ENCODE measurements at places on chromosomes 2 and 18.

DNA sequence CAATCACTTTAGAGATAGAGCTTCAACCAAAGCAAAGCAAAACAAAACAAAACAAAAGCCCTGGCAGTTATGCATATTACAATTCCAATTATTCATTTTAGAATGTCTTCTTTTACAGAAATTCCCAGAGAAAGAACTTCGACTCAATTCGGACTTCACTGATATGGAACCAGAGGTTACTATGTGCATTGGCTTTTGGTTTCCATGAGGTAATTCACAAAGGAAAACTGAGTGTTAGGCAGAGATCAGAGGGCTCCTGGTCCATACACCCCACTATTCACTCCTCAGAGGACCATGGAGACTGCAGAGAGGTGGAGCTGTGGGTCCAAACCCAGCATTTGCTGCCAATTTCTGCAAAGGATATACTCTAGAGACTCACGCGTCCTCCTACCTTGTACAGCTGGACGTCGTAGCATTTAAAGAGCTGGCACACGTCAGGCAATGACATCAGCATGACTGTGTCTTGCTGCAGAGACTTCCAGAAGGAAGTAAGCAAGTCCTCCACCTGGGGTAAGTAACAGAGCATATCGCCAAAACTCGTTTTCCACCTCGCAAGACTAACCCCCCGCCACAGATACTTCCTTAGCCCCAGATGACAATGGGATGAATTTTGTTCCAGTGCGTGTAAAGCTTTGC lies 31.3 kb upstream of the CREG2 start:
- DNase-seq: no peak

DNA sequence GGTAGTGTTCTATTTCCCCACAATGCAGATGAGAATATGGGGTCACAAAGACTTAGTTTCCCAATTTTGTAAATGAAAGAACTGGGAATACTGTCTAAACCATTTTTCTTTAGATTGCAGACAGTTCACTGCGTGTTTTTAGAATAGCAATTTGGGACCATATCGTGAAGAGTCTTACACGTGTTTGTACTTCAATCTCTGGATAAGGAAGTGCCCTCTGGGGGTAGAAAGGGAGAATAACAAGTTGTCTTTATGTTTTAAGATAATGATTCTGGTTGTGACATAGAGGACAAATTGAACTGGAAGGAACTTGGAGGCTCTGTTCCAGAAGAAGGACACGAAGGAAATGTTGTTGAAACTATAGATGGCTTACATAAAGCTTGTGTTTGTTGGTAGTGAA lies 457.7 kb downstream of the CBLN2 start:
- DNase-seq: no peak

DNA sequence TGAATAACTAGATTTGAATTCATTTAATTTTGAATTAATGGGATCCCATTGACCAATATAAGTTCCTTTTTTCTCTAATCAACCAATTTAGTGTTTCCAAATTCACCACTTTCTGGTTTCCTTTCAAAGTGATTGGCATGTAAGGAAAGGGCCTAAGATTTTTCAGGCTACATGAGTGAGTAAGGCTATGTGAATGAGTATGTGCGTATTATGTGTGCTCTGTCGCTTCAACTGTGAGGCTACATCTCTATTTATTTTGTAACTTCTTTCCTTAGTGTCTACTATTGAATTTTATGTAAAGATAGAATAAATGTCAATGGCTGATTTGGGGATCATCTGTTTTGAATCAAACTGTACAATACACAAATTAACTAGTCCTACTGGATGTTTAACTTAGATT lies 110.6 kb downstream of the ABCA12 start:
- no peak for DNase-seq

- no peak for DNase-seq
These were observed 385.9 kb downstream of the TNS1 start for GRCh38 chr2:217616936-217617335.

GRCh38 chr2:74894272-74894981 lies 60.5 kb downstream of the HK2 start:
- DNase-seq: no peak

- DNase-seq: no peak
These were observed 93.9 kb downstream of the ACVR1 start for GRCh38 chr2:157782057-157782845.

GRCh38 chr2:154814856-154815255 lies 116.4 kb downstream of the KCNJ3 start:
- DNase-seq: no peak

DNA sequence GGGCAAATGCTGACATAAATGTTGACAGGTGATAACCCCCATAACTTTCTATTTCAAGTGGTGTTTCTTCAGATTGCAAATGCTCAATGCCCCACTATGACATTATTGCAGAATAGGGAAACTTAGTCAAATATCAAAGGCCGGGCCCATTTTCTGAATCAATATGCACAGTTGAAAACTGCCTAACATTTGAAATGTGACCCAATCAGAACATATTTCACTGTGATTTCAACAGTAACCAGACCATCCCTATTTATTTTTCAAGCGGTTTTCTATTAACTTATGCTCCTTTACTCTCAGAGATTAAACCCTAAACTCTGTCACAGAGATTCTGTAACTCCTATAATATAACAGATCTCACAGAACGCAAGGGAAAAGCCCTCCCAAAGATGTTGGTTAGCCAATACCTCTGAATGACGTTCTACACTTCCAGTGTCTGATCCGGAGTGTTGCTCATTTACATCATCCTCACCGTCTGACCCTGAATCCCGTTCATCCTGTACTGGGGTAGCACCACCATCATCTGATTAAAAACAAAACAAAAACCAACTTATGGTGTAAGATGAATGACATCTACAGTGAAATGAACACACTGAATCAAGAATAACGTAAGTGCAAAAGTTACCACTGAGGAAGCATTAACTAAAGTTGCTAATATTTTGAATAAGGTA lies 2.9 kb downstream of the IWS1 start:
- no peak for DNase-seq

- no peak for DNase-seq
These were observed 315.2 kb downstream of the TDRD15 start for GRCh38 chr2:21438949-21439348.

DNA sequence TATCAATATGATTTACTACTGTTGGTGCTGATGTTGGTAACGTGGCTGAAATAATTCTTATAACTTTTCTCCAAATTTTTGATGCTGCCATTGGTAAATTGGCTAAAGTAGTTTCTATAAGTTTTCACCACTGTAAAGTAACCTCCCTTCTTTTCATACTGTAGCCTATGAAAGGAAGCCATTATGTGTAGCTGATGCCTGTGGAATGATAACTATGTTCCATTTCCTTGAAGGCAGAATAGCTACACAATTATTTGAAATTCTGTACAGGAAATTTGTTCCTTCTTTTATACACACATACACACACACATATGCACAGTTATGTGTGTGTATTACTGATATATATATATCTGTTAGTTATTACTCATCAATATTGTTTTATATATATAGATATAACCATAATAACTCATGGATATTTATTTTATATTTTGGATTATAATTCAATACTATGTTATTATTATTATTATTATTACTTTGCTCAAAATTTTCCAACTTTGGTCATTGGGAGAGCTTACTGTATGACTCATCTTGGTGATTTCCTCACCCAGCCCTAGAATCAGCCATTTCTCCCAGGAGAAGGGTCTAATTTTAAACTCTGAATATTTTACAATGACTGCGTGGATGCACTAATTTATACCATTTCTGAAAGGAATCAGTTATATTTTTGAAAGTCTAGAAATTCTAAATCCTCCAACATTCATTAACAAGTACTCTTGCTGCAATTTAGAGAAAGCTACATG lies 1677.7 kb downstream of the SUCLG1 start:
- no peak for DNase-seq

GRCh38 chr2:64114063-64114911 lies 29.9 kb downstream of the PELI1 start:
- DNase-seq: no peak

- DNase-seq: no peak
These were observed 216.5 kb downstream of the CDCA7 start for GRCh38 chr2:173571021-173571821.

DNA sequence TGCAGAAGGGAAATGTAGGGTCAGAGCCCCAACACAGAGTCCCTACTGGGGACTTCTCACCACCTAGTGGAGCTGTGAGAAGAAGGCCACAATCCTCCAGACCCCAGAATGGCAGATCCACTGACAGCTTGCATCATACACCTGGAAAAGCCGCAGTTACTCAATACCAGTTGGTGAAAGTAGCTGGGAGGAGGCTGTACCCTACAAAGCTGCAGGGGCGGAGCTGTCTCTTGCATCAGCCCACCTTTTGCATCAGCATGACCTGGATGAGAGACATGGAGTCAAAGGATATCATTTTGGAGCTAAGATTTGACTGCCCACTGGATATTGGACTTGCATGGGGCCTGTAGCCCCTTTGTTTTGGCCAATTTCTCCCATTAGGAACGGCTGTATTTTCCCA lies 237.3 kb downstream of the CALCRL start:
- DNase-seq: no peak

- no peak for DNase-seq
These were observed 3.6 kb downstream of the LGALSL start for GRCh38 chr2:64457524-64457923.

DNA sequence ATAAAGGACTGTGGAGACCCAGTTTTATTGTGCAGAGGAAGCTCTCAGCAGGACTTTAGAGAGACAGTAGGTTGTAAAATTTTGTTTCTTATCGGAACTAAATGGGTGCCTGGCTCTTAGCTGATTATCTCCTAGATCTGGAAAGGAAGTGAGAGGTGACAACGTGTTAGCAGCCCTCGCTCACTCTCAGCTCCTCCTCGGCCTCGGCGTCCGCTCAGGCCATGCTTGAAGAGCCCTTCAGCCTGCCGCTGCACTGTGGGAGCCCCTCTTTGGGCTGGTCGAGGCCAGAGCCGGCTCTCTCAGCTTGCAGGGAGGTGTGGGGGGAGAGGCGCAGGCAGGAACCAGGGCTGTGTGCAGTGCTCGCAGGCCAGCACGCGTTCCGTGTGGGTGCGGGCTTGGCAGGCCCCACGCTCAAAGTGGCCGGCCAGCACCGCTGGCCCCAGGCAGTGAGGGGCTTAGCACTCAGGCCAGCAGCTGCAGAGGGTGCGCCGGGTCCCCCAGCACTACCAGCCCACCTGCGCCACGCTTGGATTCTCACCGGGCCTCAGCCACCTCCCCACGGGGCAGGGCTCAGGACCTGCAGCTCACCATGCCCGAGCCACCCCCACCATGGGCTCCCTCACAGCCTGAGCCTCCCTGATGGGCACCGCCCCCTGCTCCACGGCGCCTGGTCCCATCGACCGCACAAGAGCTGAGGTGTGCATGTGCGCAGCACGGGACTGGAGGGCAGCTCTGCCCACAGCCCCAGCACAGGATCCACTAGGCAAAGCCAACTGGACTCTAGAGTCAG lies 4.6 kb upstream of the MFF start:
- no peak for DNase-seq

- no peak for DNase-seq
These were observed 43.7 kb downstream of the HDLBP start for GRCh38 chr2:241271706-241272302.

- DNase-seq: no peak
These were observed 558 bp downstream of the TTC39C start for GRCh38 chr18:24014986-24015638.

DNA sequence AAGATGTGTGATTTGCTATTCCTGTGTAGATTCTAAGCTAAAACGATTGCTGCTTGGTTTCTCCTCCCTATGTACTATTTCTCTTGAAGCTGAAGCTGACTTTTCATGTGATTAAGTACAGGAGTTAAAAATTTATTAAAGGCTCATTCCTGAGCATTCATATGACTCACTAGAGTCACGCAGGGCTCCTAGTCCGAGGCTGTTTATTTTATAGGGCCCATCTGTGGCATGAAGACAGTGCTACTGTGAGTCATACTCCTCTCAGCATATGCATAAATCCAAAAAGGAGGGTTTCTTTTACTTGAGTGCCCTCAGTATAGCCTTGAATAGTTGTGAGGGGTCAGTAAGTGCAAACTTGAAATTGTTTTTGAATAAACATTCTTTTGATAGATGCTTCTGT lies 378.8 kb downstream of the PTPRM start:
- no peak for DNase-seq

DNA sequence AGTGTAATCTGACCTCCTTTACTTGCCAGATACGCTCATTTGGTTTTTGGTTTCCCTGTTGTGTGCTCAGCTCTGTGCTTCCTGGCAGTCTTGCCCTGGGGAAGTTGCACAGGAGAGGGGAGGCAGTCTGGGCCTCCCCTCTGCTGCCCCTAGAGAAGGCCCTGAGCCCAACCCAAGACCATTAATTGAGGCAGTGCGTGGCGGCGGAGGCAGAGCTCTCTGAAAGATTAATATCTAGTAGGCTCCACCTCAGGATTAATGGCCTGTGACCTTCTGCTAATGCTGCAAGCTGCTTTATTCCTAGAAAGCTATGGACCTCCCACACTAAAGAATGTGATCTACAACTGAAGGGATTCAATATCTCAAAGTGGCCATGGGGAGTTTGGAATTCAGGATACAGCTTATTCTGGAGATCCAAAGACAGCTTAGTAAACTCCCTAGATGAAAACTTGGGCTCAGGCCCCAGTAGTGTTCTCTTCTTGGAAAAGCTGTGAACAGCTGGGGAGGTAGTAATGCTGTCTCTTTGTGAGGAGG lies 41.4 kb upstream of the MAPRE2 start:
- DNase-seq: no peak
